ENCODE measurements at places on chromosomes 1 and 21.

DNA sequence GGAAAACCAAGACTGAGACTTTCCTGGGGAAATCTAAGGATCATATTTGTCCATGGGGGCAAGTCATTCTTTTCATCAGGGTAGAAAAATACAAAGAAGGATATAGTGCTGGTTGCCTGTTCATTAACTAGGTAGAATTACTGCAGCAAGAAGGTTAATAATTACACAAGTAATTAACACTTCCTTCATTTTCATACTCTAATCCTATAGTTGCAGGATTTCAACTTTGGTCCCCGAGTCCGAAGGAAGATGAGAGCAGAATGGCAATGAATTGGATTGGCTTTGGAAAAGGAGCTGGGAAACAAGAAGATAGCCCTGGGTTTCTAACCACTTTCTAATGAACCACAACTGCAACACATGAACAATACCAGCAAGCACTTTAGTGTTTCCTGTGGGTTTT, 199.2 kb upstream of the ESRRG start:
- DNase-seq: no peak

GRCh38 chr1:233025567-233025966, 75.2 kb downstream of the NTPCR start:
- DNase-seq: no peak

DNA sequence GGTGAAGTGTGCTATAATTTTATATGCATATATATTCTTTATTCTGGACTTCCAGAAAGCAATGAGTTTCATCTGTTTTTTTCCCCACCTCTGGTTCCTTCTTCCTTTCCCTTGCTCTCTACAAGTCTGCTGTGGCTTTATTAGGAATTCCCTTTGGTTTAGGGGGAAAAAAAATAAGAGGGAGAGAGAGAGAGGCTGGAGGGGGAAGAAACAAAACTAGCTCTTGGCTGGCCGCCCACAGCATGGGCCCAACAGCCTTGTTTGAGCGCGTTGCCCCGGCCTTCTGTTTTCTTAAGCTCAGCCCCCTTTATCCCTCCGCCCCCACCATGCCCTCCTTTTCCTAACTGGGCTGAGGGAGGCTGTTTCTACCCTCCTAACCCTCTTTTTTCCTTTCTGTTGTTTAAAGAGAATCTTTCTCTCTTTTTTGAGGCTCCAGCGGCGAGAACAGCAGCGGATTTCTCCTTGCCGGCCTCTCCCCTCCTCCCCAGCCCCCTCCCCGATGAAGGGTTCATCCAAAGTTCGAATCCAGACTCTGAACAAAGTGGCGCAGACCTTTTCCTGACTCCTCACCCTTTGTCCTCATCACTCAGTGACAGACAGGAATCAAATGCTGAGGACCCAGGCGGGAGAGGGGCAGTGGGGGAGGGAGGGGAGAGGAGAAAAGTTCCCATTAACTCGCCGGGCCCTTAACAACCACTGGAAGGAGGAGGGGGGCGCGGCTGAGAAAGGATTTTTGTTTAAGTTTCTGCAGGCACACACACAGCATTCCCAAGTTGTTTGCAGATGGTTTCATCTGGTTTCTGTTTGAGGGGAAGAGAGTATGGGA, 29.7 kb downstream of the PBX1 start:
- DNase-seq: no peak

GRCh38 chr1:101194746-101195145, 42.1 kb upstream of the S1PR1 start:
- no peak for DNase-seq

DNA sequence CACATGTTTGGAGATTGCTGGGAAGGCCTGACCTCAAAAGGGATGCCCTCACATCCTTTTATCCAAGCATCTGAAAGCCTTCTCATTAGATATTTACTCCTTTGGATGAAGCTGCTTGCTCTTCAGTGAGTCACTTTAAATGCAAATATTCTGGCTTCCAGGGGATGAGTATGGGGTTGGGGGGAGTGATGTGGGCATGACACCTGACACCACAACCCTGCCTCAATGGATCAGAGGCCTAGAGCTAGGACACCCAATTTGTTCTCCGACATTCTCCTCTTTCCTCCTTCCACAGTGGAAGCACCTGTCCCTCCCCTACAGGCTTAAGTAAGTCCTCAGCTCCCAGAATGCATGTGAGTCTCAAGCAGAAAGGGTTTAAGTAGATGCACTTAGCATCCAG, 238.3 kb downstream of the OMA1 start:
- no peak for DNase-seq

- no peak for DNase-seq
Measured at GRCh38 chr1:25898223-25899015, 7.8 kb downstream of the STMN1 start.

DNA sequence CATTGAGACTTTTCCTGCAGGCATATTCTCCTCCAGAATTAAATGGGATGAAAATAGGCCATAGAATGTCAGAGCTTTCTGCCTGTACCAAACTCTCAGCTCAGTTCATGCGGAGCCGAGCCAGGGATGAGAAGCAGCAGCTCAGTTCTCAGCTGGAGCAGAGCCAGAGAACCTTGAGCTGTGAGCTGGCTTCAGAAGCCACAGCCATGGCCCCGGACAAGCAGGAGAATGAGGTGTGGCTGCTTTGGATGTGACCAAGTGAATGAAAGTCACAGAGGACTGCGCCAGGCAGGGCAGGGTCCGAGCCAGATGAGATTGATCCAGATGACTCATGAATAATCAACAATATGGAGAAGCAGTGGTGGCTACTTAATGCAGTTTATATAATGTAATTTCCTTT, 633.8 kb downstream of the NCAM2 start:
- DNase-seq: no peak
